Mammary epithelial cell (primary cell): ENCODE measurements at places on chromosomes 5 and 9.

DNA sequence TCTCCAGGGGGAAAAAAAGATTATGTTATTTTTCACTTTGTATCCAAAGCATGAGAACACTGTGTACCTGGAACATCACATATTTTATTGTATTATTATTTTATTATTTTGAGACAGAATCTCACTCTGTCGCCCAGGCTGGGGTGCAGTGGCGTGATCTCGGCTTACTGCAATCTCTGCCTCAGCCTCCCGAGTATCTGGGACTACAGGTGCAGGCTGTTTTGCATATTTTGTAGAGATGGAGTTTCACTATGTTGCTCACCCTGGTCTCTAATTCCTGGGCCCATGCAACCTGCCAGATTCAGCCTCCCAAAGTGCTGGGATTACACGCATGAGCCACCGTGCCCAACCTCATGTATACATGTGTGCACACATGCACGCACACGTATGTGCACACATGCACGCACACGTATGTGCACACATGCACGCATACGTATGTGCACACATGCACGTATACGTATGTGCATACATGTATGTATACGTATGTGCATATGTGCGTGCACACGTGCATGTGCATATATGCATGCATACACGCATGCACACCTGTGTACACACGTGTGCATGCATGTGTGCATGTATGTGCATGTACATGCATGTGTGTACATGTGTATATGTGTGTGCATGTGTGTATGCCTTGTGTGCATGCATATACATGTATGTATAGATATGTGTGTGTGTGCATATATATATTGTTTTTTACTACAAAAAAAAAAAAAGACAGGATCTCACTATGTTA is 9.5 kb upstream of the UGCG start:
- no peak for DNase-seq

GRCh38 chr9:131624636-131625507 is 79.5 kb downstream of the PRRT1B start:
- no peak for DNase-seq

GRCh38 chr5:1325191-1325741 is 19.6 kb downstream of the CLPTM1L start:
- DNase-seq = no peak

DNA sequence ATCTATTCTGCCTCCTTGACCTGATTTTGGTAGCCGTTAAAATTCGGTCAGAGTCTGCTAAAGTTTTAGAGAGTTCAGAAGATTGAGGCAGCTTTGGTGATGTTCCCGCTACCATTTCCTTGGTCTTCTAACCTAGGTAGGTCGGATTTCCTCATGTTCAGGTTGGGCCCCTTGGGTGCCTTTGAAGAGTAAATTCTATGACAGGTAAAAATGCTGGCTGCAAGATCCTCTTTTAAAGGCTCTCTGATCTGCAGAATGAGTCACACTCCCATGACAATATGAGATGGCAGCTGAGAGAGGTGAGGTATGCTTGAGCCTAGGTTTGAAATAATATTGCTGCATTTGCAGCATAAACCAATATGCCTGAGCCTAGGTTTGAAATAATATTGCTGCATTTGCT is 198.9 kb downstream of the TSSK1B start:
- DNase-seq = peak; percentile 40

- no peak for DNase-seq
These were observed 107.0 kb downstream of the ACTL7B start for GRCh38 chr9:108748776-108749175.

DNA sequence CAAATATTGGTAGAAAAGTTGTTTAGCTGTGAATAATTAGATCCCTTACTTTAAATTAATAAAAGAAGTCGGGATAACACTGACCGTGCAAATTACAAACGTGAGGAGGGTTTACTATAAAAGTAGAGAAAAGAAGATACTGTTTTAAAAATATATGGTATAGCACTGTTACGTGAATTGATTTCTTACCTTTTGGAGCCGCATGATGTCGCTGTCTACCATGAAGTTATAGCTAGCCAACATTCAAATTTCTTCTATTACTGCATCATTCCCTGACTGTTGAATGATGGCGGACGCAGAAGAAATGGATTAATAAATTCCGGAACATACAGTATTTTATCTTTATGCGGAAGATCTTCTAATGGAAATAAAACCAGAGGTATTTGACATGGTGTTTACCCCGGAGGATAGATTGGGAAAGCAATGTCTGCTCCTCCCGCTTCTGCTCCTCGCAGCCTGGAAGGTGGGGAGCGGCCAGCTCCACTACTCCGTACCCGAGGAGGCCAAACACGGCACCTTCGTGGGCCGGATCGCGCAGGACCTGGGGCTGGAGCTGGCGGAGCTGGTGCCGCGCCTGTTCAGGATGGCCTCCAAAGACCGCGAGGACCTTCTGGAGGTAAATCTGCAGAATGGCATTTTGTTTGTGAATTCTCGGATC is at the start of gene PCDHA6:
Gene PCDHA6 (plus strand): TSS at position 257 of the 658 bp plus-strand sequence. CDS start 132 bp downstream, at position 389.
- no peak for DNase-seq

- DNase-seq = no peak
These were observed 167.8 kb downstream of the PAM start for GRCh38 chr5:102922799-102923477.

DNA sequence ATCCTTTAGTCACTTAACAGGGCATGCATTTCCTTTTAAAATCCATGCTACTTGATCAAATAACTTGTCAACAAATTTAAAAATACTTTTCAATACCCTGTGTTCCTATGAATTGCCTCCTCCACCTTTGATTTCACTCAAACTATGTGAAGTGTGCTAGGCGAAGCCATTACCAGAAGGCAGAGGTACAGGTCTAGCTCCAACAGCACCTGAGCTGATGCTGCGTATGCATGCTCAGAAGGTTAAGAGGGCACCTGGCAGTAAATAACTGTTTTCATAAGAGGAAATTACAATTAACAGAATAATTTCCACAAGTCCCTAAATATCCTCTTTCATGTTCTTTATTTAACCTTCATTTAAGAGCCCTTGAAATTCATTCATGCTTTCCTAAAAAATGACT is 251.8 kb downstream of the EFNA5 start:
- no peak for DNase-seq

GRCh38 chr9:86288499-86289198 is 6.3 kb upstream of the ISCA1 start:
- no peak for DNase-seq

GRCh38 chr9:128733256-128733655 is 9.3 kb upstream of the ZDHHC12 start:
- DNase-seq = peak; percentile 68

DNA sequence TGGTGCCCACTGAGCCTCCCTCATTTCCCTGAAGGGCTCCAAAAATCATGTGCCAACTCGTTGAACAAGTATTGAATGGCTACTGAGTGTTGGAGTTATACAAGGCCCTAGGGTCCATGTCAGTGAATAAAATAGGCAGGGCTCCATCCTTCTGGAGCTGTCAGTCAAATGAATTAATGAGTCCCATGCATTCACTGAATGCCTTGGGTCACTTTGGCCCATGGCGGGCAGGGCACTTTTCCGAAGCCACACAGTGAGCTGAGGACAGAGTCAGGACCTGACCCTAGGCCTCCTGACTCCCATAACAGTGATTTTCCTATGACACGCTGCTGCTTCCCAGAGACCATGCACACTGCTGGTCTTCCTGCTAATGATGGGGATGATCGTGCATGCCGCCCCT is 27.3 kb upstream of the SLC36A1 start:
- DNase-seq = no peak

DNA sequence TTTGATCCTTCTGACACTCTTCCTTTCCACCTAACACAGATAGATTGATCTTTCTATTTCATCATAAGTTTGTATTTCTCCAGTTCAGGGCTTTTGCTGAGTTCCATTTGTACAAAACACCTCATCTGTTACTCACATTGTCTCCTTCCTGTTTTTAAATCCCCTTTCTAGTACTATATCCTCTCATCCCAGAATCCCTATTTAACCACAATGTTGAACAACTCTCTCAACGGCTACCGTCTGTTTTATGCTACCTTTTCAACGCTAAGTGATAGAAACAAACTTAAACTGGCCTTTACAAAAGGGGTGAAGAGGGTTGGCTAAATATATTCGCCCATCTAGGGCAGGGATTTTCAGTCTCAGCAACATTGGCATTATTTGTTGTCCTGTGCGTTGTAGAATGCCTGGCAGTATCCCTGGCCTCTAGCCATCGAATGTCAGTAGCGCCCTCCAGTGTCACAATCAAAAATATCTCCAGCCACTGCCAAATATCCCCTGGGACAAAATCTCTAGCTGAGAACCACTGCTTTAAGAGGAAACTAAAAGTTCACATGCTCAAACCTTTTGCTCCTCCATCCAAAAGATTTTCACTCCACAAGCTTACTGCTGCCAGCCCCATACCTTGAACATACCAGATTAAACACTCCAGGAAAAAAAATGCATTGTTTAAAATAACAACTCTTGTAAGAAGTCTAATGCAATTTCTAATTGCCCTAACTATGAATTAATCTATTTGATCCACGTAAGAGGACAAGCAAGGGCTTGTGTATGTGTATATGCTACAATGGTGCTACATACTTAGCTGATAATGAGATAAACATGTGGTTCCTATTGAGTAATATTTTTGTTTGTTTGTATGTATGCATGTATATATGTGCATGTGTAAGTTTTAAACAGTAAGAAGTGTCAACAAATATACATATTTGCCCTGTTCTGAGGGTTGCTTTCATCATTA is 344.0 kb downstream of the PTPRD start:
- peak; percentile 28 for DNase-seq

DNA sequence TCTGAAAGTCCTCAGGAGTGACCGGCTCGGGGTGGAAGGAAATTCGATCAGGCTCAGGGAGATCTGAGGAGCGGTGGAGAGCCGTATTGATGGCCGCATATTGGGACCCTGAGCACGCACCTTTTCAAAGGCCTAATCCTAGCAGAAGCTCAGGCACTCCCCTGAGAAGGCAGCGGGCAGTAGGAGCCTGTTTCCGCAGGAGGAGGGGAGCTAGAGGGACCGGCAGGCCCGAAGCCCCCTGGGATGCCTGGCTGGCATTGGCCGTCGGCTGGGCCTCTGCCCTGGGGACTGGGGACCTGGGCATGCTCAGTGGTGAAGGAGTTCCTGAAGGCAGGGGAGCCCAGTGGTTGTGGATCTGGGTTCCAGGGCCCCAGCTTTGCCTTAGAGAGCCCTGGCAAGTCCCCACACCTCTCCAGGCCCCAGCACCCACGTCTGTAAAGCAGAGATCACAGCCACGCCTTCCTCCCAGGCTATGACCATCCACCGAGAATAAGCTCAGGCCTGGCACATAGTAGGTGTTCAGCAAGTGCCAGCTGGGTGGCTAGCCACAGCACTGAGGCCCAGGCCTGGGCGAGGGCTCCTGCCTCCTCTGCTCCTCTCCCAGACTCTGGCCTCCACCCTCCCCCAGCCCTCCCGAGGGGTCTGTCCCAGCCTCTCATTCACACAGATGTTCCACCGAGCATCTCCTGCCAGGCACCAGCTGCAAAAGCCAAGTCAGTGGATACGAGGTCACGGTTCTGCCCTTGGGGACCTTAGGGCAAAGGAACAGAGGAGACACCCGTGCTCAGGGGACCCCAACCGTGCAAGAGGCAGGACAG is 17.2 kb upstream of the QRFP start:
- DNase-seq = no peak

GRCh38 chr5:126568206-126568755 is 26.7 kb downstream of the ALDH7A1 start:
- no peak for DNase-seq

DNA sequence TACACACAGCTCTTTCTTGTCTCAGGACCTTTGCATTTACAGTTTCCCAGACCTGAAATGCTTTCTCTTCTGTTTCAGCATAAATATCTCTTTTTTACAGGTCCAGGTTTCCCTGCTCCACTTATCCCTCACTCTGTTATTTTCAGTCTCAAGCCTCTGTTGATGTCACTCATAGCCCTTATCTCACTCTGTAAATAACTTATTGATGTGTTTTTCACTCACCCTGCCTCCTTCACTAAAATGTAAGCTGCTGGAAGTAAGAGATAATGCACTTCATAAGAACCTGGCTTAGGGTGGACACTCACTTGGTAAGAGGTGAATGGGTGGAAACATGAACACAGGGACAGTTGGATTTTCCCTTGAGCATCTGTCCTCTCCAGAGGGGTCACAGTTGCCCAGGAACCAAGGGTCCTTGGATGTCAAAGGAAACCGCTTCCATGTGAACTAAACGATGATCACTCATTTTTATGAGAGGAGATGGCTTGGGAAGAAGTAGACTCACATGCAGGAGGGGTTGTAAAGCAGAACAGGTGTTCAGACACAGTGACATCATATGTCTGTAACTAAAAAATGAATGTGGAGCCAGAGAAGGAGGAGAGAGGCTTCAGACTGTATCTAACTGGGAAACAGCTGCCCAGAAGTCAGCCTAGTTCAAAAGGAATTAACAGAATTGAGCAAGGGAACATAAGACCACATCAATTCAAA is 5.5 kb upstream of the HTR4 start:
- no peak for DNase-seq

GRCh38 chr5:119187776-119188529 is 117.1 kb downstream of the DMXL1 start:
- DNase-seq = no peak

DNA sequence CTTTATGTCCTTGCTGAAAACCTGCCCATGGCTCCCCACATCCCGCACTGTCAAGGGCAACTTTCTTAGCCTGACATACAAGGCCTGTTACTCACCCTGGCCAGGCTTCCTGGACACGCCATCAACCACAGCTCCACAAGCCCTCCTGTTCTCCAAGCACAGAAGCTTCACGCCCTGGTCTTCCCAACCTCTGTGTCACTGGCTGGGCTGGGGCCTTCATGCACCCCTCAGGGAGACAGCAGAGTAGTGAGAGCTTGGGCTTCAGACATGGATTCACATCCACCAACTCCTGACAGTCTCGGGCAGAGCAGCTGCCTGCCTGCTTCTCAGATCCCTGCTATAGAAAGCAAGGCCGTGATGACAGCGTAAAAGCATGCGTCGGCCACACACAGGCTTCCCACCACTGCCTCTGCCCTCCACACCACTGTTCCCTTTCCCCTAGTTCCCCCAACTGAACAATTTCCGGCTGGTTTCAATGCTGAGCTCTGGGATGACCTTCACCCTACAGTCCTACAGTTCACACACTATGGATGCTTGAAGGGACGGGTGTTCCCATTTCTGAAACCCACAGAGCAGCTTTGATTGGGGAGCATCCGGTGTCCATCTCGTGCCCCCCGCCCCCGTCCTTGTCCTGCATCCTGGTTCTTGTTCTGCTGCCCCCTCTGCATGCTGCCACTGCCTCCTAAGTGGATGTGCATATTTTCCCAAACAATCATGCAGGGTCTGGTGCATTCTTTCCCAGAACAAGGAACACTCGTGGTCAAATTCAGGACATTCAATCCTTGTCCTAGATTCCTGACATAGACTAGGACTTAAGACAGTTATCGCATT is 33.4 kb upstream of the ADAMTS2 start:
- no peak for DNase-seq
